Aorta (tissue), 5 donors: ENCODE measurements at places on chromosomes 1 and 21. TPM values are rescaled to one million over a fixed set of nuclear protein-coding genes. Genes with fewer than 3 reads are reported as not detected.

The GNAT2 gene
- total RNA-seq: not detected

The ALPL gene
- 6.7 TPM for total RNA-seq

DNA sequence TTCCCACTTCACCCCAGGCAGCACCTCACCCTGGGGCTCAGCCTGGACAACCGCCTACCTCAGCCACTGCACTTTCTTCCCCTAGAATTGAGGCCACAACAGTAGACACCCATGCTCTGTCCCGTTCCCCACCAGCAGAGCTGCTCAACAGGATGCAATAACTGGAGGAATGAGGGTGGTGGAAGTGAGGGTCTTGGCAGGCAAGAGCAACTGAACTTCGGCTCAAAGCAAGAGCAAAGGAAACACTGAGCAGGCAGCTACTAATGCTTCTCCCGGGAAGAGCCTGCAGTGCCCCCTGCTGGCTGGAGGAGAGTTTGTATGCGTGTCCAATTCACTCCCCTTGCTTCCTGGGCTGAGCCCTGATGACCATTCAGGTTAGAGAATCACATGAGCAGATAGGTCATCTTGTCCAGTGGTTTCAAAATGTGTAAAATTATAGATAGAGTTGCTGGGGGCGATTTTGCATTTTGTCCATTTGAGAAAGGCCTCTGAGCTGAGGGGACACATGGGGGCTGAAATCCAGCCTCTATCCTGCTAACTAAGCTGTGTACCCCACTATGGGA is 13.9 kb downstream of the NT5C1A start:
- H3K4me1 ChIP-seq: no peaks in the 10 kb centered on the region
- no peak overlapping the region for H3K4me3 ChIP-seq
- DNase-seq: peak; percentile 79
- H3K27me3 ChIP-seq: no peaks in the 10 kb centered on the region
- H3K27ac ChIP-seq: no peak overlapping the region
- no peaks in the 10 kb centered on the region for H3K36me3 ChIP-seq

DNA sequence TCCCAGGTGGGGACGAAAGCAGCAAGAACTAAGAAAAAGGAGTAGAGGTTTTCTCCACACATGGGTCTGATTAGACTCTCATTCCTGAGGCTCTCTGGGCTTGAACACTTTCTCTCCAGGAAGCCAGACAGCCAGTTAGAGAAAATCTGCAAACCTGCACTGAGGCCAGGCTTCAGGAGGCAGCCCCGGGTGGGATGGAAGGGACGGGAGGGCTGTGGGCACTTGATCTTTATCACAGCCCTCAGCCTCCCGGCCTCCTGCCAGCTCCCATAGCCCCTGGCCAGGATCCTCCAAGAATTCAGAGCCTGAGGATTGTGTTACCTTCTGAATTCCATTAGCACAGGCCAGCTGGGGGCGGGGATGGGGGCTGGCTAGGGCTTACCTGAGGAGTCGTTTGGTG is 40.1 kb downstream of the SERTAD4 start:
- H3K27ac ChIP-seq: no peak overlapping the region
- H3K27me3 ChIP-seq: peaks cover 1% of the 10 kb centered on the region
- H3K36me3 ChIP-seq: no peaks in the 10 kb centered on the region
- no peaks in the 10 kb centered on the region for H3K4me1 ChIP-seq
- DNase-seq: no peak

- no peaks in the 10 kb centered on the region for H3K27me3 ChIP-seq
- H3K27ac ChIP-seq: no peak overlapping the region
- DNase-seq: no peak
- peaks cover 7% of the 10 kb centered on the region for H3K4me1 ChIP-seq
These were observed 7.6 kb upstream of the ERG start for GRCh38 chr21:38505654-38506523.

The TM2D1 gene
- total RNA-seq: 54.4 TPM

- H3K27ac ChIP-seq: no peak overlapping the region
- no peak overlapping the region for H3K4me3 ChIP-seq
- no peaks in the 10 kb centered on the region for H3K4me1 ChIP-seq
- H3K36me3 ChIP-seq: no peaks in the 10 kb centered on the region
- DNase-seq: no peak
- no peaks in the 10 kb centered on the region for H3K27me3 ChIP-seq
These were observed 9.2 kb downstream of the RPS6KA1 start for GRCh38 chr1:26538480-26539412.

The TNFRSF25 gene
- 6.5 TPM for total RNA-seq

DNA sequence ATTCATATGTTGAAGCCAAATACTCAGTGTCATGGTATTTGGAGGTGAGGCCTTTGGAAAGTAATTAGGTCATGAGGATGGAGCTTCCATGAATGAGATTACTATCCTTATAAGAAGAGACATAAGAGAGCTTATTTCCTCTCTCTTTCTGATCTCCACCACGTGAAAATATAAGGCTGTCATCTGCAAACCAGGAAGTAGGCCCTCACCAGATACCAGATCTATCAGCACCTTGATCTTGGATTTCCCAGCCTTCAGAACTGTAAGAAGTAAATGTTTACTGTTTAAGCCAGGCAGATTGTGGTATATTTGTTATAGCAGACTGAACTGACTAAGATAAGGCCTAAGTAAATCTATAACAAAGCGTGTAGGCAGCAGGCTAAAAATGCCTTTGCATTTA is 25.3 kb downstream of the RBM11 start:
- no peaks in the 10 kb centered on the region for H3K36me3 ChIP-seq
- H3K4me1 ChIP-seq: no peaks in the 10 kb centered on the region
- DNase-seq: no peak
- H3K4me3 ChIP-seq: no peak overlapping the region
- H3K27me3 ChIP-seq: no peaks in the 10 kb centered on the region

DNA sequence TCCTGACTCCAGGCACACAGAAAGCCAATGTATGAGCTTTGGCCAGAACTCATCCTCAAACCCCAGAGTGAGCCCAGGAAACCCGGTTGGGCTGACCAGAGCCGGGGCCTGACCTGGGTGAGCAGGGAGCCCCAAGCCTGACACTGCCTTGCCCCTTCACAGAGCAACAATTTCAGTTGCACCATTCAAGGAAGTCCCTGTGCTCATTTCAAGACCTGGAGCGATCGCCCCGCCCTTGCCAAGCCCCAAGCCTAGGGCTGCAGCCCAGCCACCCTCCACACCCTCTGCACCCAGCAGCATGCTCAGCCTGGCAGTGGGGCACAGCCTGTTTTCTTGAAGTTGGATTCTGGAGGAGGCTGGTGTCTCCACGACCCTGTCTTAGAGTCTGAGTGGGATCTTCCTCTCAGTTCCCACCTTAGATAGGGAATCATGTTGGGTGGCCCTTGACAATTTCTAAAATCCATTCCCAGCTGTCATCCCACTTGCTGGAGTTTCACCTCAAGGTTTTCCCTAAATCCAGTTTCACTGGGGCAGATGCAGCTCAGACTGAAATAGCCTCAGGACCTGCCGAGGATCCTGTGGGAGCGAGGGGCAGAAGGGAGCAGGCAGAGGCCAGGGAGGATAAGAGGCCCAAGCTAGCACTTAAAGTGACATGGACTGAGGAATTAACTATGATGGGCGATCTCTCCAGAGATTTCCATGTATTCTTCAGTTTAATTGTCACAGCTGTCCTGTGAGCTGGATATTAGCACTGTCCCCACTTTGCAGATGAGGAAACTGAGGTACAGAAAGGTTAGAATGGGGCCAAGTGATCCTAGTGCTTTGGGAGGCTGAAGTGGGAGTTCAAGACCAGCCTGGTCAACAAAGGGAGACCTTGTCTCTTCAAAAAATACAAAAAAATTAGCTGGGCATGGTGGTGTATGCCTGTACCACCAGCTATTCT is 2.5 kb downstream of the NBL1 start:
- no peaks in the 10 kb centered on the region for H3K4me1 ChIP-seq
- no peak overlapping the region for H3K4me3 ChIP-seq
- DNase-seq: peak; percentile 58
- H3K36me3 ChIP-seq: no peaks in the 10 kb centered on the region
- H3K27me3 ChIP-seq: no peaks in the 10 kb centered on the region
- no peak overlapping the region for H3K27ac ChIP-seq

DNA sequence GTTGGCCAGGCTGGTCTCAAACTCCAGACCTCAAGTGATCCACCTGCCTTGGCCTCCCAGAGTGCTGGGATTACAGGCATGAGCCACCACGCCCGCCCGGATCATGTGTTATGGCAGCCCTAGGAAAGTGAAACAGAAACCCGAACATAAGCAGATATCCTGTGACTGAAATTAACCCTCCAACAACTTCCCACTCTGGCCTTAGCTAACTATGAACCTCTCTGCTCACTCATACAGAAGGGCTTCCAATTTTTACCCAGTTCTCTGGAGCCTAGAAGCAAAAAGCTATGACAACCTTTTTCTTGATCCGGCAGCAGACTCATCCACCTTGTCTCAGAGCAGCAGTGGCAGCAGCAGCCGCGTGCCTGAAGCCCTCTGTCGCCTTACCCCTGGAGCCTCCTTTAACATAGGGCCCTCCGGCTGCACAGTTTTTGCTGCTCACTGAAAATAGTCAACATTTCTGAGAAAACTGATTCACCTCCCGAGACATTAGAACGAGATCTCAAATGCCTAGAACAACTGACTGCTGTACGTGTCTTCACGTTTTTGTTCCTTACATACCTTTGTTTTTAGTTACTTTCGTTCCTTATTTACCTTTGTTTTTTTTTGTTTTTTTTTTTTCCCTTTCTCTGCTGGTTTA is 9.3 kb downstream of the CBR1 start:
- H3K4me1 ChIP-seq: no peaks in the 10 kb centered on the region
- no peak overlapping the region for H3K4me3 ChIP-seq
- no peak overlapping the region for H3K27ac ChIP-seq
- peak; percentile 60 for DNase-seq

DNA sequence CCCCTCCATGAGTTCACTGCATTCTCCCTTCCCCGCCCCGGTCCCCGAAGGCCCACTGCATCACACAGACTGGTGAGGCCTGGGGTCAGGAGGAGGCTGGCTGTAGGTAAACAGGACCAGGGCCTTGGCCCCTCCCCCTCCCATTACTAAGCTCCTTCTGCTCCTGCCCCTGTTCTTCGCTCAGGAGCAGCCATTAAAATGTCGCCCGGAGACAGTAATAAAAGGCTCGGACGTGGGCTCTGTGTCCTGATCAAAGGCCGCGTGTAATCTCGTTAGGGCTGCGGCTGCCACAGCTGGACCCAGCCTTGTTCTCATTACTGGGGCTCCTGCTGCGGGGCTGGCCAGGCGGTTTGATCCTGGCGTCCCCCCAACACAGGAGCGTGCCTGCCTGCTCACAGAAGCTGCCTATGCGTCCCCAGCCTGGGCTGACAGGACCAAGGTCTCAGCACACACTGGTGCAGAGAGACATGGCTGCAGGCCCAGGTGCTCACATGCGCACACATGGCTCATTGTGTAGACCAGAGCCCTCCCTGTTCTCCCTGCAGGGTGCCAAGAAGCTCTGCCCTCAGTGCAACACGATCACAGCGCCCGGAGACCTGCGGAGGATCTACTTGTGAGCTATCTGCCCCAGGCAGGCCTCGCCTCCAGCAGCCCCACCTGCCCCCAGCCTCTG is 24.0 kb downstream of the TMEM53 start:
- H3K4me1 ChIP-seq: no peaks in the 10 kb centered on the region
- no peaks in the 10 kb centered on the region for H3K27me3 ChIP-seq
- DNase-seq: no peak
- H3K27ac ChIP-seq: no peak overlapping the region
- H3K36me3 ChIP-seq: peaks cover 5% of the 10 kb centered on the region

DNA sequence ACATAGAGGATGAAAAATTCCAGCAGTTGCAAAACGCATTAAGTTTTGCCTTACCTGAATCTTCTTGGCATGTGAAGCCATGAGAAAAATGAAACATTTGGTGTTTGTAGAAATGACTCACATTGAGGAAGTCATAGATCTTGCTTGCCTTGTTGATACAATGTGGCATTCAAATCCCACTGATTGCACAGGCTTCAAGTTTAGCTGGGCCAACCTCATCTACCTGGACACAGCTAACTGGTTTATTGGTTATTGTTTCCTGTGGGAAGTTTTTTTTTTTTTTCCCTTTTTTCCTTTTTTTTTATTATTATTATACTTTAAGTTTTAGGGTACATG is 168.9 kb upstream of the C21orf91 start:
- no peaks in the 10 kb centered on the region for H3K27me3 ChIP-seq
- H3K36me3 ChIP-seq: no peaks in the 10 kb centered on the region
- DNase-seq: no peak
- H3K4me1 ChIP-seq: no peaks in the 10 kb centered on the region
- no peak overlapping the region for H3K27ac ChIP-seq

DNA sequence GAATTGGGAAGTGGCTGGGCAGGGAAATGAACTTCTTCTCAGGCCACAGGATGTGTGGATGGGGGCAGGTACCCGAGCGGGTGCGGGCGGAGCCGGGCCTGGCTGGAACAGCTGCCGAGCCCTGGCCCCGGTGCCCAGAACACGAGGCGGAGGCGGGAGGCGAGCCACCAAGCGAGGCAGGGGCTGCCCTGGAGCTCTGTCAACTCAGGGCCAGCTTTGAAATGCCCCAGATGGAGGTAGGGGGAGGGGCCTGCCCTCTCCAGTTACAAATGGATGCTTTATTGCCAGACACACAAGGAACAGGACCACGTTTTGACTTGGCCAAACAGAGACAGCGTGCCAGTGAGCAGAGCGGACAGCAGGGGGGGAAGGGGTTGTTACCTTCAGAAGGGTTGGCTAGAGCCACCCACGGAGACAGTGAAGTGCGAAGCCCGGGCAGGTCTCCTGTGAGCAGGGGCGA is 240.4 kb downstream of the SDCCAG8 start:
- H3K27me3 ChIP-seq: no peaks in the 10 kb centered on the region
- no peak overlapping the region for H3K4me3 ChIP-seq
- H3K27ac ChIP-seq: no peak overlapping the region
- no peaks in the 10 kb centered on the region for H3K4me1 ChIP-seq

The LCE3E gene
- not detected for total RNA-seq

DNA sequence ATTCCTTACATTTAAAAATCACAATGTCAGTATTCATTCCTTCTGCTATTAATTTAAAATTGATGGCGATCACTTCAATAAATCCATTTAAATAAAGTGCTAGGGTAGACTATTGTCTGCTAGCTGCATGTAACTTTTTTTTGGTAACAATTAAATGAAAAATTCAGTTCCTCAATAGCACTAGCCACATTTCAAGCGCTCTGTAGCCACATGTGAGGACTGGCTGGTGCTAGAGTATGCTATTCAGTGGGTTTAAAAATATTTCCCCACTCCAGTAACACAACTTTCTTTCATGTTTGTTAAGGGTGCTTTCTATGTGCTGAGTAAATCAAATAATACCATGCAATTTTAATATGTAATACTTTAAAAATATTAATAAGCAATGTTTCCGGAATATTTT is 108.2 kb downstream of the LTN1 start:
- H3K4me3 ChIP-seq: peak overlapping the region; percentile 73
- DNase-seq: no peak
- peak overlapping the region; percentile 6 for H3K27ac ChIP-seq
- H3K27me3 ChIP-seq: no peaks in the 10 kb centered on the region

DNA sequence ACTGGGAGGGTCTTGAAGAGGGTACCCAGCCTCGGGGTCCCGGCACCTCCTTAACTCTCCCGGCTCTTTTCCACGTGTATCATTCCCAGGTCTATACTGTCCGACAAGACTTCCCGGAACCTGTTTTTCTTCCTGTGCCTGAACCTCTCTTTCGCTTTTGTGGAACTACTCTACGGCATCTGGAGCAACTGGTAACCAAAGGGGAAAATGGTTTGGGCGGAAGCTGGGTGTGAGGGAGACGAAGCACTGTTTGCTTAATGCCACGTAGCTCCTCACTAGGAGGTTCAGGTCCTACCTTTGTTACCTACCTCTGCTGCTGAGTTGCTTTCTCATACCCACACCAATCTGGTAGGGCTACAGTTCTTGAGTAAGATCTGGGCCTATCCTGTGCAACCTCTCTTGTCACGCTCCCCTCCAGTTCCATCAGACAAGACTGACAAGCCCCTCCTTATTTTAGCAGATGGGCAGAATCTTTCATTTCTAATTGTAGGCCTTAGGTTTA is 642 bp downstream of the SLC30A7 start:
- DNase-seq: no peak
- no peaks in the 10 kb centered on the region for H3K4me1 ChIP-seq
- no peaks in the 10 kb centered on the region for H3K27me3 ChIP-seq
